GM12891 (cell line): ENCODE measurements at places on chromosomes 7 and 10.

GRCh38 chr10:101070098-101070497 is 8.3 kb downstream of the KAZALD1 start:
- DNase-seq, result no peak

DNA sequence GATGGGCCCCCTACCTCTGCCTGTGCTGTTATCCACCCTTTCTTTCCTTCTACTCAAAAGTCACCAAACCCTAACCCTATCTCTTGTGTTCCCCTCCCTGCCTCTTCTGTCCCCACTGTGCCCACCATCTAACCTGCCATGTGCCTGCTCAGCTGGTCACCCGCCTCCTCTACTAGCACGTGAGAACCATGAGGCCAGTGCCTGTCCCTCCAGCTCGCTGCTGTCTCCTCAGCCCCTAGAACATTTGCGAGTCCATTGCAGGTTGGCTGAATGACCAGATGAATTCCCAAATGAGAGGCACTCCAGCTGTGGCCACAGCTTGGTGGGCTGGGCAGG is 129.0 kb downstream of the ARHGAP22 start:
- DNase-seq, result no peak

DNA sequence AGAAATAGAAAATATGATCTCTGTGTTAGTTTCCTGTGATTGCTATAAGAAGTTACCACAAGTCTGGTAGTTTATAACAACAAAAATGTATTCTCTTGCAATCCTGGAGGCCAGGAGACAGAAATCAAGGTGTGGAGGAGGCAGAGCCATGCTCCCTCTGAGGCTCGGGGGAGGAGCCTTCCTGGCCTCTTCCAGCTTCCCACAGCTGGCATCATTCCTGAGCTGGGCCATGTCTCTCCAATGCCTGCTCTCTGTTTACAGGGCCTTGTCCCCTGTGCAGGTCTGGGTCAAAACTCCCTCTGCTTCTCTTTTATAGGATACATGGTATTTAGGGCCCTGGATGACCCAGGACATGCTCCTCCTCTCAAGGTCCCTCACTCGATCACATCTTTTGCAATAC is 81.3 kb upstream of the RET start:
- no peak for DNase-seq

DNA sequence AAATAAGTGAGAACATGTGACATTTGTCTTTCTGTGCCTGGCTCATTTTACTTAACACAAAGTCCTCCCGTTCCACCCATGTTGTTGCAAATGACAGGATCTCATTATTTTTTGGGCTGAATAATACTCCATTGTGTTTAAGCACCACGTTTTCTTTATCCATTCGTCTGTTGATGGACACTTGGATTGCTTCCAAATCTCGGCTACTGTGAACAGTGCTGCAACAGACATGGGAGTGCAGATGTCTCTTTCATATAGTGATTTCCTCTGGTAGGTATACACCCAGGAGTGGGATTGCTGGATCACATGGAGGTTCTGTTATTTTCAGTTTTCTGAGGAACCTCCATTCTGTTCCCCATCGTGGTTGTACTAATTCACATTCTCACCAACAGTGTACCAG is 264.4 kb upstream of the GALNT17 start:
- no peak for DNase-seq

- no peak for DNase-seq
Observed at GRCh38 chr7:112092306-112092705, 113.9 kb downstream of the DOCK4 start.

GRCh38 chr7:66236713-66237303 is 31.7 kb downstream of the TPST1 start:
- DNase-seq, result no peak

- DNase-seq, result no peak
Observed at GRCh38 chr10:712089-712488, 22.6 kb upstream of the DIP2C start.

- DNase-seq, result no peak
Observed at GRCh38 chr10:111103196-111103840, 26.5 kb downstream of the ADRA2A start.

DNA sequence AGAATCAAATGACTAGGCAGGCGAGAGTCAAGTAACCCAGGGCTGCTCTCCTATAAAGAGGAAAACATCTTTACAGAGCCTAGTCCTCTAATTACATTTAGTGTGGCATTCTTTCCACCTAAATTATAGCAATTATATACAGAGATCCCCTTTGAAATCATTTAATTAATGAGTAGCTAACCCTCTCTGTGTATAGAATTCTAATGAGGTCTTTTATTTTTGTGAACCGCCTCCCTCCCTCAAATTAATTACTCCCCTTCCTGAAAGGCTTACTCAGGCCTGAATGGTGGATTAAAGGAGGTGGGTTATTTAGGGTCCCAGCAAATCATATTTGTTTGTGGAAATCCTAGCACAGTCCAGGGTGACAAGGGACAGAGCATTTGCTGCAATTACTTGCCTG is 551.8 kb downstream of the SORCS3 start:
- no peak for DNase-seq

- DNase-seq, result no peak
Observed at GRCh38 chr10:14671386-14671831, 103.3 kb downstream of the FAM107B start.

DNA sequence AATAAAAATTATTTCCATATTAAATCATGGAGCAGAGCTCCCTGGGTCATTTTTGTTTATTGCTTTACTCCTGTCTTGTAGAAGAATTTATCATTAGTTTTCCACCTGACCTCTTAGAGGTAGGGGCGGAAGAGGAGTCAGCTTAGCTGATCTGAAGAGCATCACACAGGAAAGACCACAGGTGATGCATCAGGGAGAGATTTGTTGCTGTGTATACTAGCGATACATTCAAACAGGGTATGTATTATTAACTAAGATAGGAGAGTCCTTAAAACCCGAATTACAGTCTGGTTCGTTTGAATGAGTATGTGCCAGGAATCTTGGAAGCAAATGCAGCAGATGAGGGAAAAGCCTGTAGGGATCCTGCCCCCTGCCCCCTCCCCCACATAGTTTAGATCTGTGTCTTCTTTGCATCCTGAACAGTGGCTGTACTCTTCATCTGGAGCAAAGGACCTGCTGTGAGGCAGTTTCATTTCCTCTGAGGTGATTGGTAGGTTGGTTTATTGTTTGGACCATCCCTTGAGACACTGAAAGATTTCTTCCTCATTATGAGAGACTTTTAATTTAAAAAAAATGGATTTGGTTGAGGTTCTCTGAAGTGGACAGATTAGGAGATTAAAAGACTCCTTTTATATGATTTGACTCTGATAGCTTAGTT is 177.0 kb downstream of the SND1 start:
- no peak for DNase-seq

- DNase-seq, result no peak
Observed at GRCh38 chr10:129882291-129883010, 81.6 kb downstream of the EBF3 start.

- DNase-seq, result no peak
Observed at GRCh38 chr7:32410545-32410944, 79.6 kb downstream of the LSM5 start.

GRCh38 chr10:8352171-8353075 is 297.9 kb downstream of the GATA3 start:
- DNase-seq, result no peak

GRCh38 chr7:155338632-155339320 is 41.1 kb downstream of the INSIG1 start:
- no peak for DNase-seq

GRCh38 chr7:107025449-107026103 is 18.9 kb upstream of the PRKAR2B start:
- DNase-seq, result no peak

- no peak for DNase-seq
Observed at GRCh38 chr7:94621120-94621519, 34.8 kb downstream of the SGCE start.

DNA sequence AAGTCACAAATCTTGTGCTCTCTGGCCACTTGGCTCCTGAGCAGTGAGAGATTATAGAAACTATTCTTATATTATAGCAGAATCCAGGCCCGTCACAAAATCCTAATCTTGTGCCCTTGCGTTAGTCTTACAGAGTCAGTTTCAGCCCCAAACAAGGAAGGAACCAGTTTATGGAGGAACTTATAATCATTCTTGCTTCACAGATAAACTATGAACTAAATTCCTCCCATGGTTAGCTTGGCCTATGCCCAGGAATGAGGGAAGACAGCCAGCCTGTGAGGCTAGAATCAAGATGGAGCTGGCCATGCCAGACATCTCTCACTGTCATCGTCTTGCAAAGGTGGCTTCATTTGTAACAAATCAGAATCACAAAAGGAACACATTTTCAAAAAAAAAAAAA is 199.7 kb upstream of the PITRM1 start:
- DNase-seq, result no peak

- no peak for DNase-seq
Observed at GRCh38 chr10:4170633-4171314, 385.8 kb upstream of the KLF6 start.

DNA sequence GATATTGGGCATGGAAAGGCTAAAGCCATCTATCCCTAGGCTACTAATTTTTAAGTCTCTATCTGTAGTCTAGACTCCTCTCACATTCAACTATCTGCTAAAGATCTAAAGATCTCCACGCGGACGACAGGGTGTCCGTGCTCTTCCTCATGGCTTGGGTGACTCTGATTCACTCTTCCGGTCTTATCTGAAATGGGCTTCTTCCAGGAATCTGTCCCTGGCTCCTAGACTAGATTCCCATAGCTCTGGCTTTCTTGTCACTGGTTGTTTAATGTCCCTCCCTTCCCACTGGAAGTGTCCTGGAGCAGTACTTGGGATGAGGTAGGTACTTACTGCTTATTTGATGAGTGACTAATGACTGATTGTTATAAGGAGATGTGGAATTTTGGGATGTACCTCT is 62.0 kb upstream of the PODXL start:
- no peak for DNase-seq

DNA sequence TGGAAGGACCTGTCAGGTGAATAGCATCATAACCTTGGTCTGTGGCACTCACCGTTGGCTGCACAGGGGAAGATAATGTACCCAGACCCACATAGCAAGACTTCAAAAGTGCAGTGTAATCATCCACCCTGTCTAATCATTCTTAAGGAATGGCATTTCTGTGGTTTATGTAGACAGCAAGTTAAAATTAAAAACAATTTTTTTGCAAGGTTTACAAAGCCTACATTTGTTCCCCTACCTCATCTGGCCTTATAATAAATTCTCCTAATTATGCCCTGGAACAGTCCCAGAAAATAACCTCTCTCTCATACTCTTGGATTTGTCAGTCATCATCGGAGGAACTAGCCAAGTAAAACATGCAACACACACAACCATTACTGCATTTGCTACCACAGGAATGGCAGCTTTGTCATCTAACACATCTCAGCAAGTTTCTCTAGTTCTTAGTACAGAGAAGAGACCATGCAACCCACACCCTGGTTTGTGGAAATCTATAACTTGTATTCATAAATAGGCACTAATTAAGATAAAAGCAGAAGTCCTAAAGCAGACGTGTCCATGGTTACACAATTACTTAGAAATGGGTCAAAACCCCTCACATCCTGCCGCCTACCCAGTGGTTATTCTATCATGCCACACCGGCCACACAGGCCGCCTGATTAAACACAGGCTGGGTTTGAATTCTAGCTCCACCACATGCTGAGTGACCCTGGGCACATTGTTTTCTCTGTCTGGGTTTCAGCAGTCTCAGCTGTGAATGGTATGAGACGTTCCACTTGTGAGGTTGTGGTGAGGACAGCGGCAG is 19.1 kb downstream of the ABLIM1 start:
- DNase-seq, result no peak

- no peak for DNase-seq
Observed at GRCh38 chr10:112565434-112566053, 118.5 kb downstream of the VTI1A start.

DNA sequence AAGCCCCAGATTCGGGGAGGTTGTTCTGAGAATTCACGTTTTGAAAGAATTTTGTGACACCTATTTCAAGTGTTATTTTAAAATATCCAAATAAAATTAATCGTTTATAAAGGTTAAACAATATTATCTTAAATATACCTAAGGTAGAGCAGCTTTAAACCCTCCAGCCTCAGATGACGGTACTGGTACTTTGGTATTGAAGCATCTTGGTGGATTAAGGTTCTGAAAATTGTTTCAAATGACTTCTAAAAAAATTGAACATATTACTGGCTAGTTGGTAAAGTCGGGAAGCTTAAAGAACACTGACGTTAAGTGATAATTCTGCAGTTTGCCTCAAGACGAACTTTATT is 392 bp upstream of the HUS1 start:
- no peak for DNase-seq

DNA sequence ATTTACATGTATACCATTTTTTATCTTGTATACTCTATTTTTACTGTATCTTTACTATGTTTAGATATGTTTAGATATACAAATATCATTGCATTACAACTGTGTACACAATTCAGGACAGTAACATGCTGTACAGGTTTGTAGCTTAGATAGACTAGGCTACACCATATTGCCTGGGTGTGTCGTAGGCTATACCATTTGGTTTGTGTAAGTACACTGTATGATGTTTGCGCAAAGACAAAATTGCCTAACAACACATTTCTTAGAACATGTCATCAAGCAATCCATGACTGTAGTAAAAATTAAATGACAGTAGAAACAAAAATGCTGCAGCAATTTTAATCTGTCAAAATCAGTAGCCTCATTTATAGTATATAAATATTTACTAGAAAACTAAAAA is 812.2 kb downstream of the GRM8 start:
- no peak for DNase-seq

DNA sequence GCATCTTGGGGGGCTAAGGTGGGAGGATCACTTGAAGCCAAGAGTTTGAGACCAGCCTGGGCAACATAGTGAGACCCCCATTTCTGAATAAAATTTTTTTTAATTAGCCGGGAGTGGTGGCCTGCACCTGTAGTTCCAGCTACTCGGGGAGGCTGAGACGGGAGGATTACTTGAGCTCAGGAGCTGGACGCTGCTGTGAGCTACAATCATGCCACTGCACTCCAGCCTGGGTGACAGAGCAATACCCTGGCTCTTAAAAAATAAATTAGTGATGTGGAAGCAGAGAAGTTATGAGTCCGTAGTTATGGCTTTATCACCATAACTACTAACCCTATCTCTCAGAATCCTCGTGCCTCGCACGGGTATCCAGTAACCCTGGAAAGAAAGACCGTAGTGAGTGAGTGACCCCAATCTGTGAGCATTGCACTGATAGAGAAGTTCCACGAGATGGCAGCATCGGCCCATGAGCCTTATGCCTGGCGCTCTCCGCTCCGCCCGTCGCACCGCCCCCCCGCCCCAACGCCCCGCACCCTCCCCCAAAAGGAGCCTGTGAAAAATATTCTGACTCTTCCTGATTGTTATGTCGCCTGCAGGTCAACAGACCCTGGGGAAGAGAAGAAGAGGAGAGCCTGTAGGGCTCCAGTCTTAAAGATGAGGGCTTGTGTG is 4.9 kb upstream of the SLC29A3 start:
- DNase-seq, result peak; percentile 61

- DNase-seq, result no peak
Observed at GRCh38 chr10:75743291-75743778, 311.9 kb downstream of the LRMDA start.
